ENCODE measurements at places on chromosomes 12 and 14. TPM values are rescaled to one million over a fixed set of nuclear protein-coding genes. Genes with fewer than 3 reads are reported as not detected.
A peak's percentile ranks its signal among the peaks of the same experiment; 100 is the strongest.

DNA sequence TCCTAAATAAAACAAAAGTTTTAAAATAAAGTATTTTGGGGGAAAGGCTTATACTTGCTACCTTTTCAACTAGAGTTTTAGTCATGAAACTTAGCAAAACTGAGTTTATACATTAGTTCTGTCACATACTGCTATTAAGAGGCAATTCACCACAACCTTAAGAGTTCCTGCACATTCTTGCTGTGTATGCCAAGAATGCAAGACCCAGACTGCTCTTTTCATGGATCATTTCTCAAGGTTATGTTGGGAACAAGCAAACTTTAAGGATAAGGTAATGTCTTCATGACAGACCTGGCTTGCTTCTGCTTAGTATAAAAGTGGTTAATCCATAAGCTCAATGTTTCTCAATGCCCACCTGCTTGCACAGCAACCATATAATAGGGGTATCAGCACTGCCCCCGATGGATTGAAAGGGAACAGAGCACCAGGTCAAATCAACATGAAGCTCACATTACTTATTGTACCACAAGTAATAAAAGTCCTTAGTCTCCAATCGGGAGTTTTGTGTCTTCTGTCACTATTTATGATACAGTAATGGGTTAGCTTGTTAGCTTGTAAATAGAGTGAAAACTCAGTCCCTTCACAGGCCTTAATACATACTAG, 67.6 kb downstream of the KIF21A start:
- no peak overlapping the region for H3K4me3 ChIP-seq
- H3K27me3 ChIP-seq: no peaks in the 10 kb centered on the region
- H3K4me1 ChIP-seq: peaks cover 8% of the 10 kb centered on the region
- DNase-seq: no peak

DNA sequence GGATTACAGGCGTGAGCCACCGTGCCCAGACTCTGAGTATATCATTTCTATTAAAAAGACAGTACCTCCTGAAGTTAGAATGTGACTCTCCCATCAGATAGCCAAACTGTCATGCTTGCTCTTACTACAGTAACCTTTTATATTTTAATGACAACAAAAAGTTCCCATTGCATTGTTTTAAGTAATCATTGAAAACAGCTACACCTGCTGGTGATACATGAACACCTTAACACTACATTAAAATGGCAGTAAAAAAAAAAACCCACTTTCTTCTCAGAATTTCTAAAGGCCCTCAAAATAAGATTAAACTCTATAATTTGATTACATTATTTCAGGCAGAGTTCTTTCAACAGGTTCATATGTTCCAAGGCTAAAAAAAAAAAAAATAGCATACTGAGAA, 76.7 kb downstream of the SH2B3 start:
- no peak overlapping the region for H3K4me3 ChIP-seq
- DNase-seq: no peak
- H3K27me3 ChIP-seq: no peaks in the 10 kb centered on the region
- H3K4me1 ChIP-seq: no peaks in the 10 kb centered on the region
- no peak overlapping the region for H3K27ac ChIP-seq

GRCh38 chr14:90641168-90641567, 175.1 kb downstream of the TTC7B start:
- no peaks in the 10 kb centered on the region for H3K4me1 ChIP-seq
- DNase-seq: no peak
- H3K27me3 ChIP-seq: no peaks in the 10 kb centered on the region
- no peak overlapping the region for H3K27ac ChIP-seq

GRCh38 chr12:127223011-127223410, 1044.0 kb upstream of the TMEM132C start:
- H3K27ac ChIP-seq: no peak overlapping the region
- no peak for DNase-seq
- no peaks in the 10 kb centered on the region for H3K36me3 ChIP-seq
- no peaks in the 10 kb centered on the region for H3K4me1 ChIP-seq
- H3K4me3 ChIP-seq: no peak overlapping the region
- no peaks in the 10 kb centered on the region for H3K27me3 ChIP-seq

GRCh38 chr14:83709116-83709515, 1820.8 kb upstream of the FLRT2 start:
- H3K27me3 ChIP-seq: no peaks in the 10 kb centered on the region
- no peaks in the 10 kb centered on the region for H3K4me1 ChIP-seq
- no peak overlapping the region for H3K4me3 ChIP-seq
- H3K27ac ChIP-seq: no peak overlapping the region
- no peak for DNase-seq

DNA sequence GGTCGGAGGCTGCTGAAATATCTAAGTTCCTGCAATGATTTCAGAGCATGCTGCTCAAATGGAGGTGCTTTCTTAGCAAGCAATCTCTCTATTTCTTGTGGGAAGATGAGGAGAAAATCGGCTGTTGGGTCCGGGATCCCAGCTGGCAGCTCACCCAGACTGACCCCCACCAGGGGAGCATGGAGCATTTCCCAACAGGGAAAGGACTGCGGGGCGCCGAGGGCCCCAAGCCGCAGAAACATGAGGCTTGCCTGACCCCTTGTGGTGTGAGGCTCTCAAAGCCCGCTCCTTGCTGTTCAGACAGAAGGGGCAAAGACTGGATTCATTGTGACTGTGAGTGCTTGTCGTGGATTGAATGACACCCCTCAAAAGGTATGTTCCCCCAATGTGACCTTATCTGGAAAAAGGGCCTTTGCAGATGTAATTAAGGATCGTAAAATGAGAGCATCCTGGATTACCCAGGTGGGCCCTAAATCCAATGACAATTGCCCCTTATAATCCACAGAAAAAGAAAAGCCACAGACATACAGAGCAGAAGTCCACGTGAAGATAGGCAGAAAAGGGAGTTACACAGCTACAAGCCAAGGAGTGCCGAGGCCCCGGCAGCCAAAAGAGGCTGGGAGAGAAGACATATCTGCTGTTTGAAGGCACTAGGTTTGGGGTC, 116.3 kb upstream of the VASH1 start:
- H3K36me3 ChIP-seq: no peaks in the 10 kb centered on the region
- no peaks in the 10 kb centered on the region for H3K27me3 ChIP-seq
- DNase-seq: no peak
- no peak overlapping the region for H3K27ac ChIP-seq
- no peaks in the 10 kb centered on the region for H3K4me1 ChIP-seq
- H3K4me3 ChIP-seq: no peak overlapping the region

DNA sequence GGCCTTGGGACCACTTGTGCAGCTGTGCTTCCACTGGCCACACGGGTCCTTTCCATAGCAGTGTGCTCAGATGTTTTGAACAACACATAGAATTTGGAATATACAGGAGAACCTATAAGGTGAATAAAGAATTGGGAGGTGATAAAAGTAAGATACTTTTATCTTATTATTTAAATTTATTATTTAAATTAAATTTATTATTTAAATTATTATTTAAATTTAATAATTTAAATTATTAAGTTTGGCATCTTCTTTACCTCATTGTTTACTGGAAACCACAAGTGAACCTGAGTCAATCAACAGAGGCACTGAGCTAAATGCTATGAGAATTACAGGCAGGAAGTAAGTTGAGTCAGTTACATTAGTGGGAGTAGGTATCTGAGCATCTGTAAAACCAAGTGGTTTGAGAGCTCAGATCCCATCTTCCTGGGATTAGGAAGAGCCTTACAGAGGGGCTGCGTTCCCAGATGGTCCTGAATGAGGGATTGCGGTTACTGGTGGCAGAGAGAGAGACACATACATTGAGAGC, 103.1 kb downstream of the ESR2 start:
- no peak overlapping the region for H3K27ac ChIP-seq
- no peak for DNase-seq
- peaks cover 15% of the 10 kb centered on the region for H3K4me1 ChIP-seq
- H3K36me3 ChIP-seq: peaks cover 29% of the 10 kb centered on the region
- H3K27me3 ChIP-seq: no peaks in the 10 kb centered on the region

- H3K36me3 ChIP-seq: no peaks in the 10 kb centered on the region
- H3K4me1 ChIP-seq: peaks cover 14% of the 10 kb centered on the region
- no peak for DNase-seq
- peak overlapping the region; percentile 29 for H3K4me3 ChIP-seq
- no peaks in the 10 kb centered on the region for H3K27me3 ChIP-seq
Observed at GRCh38 chr14:76867516-76868453, 41.6 kb downstream of the LRRC74A start.

DNA sequence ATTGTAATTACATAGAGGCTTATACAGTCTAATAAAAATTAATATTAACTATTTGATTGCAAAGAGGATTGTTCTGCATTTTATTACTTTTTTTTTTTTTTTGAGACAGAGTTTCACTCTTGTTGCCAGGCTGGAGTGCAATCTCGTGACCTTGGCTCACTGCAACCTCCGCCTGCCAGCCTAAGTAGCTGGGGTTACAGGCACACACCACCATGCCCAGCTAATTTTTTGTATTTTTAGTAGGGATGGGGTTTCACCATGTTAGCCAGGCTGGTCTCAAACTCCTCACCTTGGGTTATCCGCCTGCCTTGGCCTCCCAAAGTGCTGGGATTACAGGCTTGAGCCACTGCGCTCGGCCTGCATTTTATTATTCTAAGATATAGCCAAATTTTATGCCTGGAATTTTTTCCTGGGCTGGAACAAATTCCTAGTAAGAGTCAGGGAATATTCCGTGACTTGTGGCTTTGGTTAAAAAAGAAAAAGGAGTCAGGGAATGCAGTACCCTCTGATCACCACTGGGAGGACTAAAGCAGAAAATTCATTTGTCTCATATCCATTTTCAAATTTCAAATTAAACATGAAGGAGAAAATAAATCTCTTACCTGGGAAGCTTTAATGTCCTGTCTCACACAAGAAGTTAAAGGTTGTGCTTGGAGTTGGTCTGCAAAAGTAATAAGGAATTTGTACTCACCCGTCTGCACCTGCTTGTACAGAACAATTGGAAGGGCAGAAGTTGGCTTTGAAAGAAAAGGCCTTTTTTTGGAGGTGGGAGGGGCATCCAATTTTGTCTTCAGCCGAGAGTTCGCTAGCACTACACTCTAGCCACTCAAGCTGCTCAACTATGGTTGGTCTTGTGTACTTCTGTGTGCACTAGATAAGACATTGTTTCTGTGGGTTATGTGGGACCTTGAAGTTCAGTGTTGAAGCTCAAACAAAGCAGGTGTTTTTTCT, 8.7 kb downstream of the MARK3 start:
- H3K4me1 ChIP-seq: peaks cover 57% of the 10 kb centered on the region
- no peak overlapping the region for H3K4me3 ChIP-seq
- H3K27ac ChIP-seq: no peak overlapping the region
- no peaks in the 10 kb centered on the region for H3K36me3 ChIP-seq
- H3K27me3 ChIP-seq: no peaks in the 10 kb centered on the region
- no peak for DNase-seq

GRCh38 chr14:54299410-54300363, 97.1 kb upstream of the CDKN3 start:
- no peak overlapping the region for H3K27ac ChIP-seq
- no peaks in the 10 kb centered on the region for H3K36me3 ChIP-seq

DNA sequence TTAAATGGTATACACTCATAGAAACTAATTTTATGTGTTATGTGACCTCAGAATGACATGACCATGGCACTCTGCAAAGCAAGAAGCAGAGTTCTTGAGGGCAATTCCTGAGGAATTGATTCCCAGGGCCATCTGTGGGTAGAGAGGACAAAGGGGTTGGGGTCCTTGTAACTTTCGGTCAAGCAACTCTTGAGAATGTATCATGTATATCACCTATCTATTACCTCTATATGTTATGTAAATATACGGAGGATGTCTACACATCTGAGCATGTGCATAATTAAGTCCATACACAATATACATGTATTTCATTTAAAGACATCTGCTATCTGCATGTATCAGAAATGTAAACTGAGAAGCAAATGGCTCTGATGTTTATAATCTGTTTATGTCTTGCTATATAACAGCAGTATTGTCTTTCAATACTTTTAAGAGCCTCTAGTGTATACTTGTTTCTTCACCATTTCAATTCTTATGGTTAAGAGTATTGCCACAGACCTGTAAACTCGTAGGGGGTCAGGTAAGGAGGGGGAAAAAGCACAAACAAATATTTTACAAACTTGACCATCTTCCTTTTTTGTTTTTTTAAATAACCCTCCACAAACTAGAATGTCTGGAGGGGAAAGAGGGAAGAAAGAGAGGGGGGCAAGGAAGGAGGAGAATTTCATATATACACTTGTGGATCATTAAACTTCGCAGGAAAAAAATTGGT, 4.5 kb downstream of the FOXA1 start:
- peaks cover 14% of the 10 kb centered on the region for H3K27me3 ChIP-seq
- H3K4me3 ChIP-seq: no peak overlapping the region
- H3K27ac ChIP-seq: no peak overlapping the region
- no peak for DNase-seq

- H3K27ac ChIP-seq: no peak overlapping the region
- no peaks in the 10 kb centered on the region for H3K4me1 ChIP-seq
- no peak for DNase-seq
- H3K4me3 ChIP-seq: no peak overlapping the region
- H3K36me3 ChIP-seq: no peaks in the 10 kb centered on the region
- no peaks in the 10 kb centered on the region for H3K27me3 ChIP-seq
Observed at GRCh38 chr12:131045705-131046460, 92.2 kb downstream of the ADGRD1 start.

DNA sequence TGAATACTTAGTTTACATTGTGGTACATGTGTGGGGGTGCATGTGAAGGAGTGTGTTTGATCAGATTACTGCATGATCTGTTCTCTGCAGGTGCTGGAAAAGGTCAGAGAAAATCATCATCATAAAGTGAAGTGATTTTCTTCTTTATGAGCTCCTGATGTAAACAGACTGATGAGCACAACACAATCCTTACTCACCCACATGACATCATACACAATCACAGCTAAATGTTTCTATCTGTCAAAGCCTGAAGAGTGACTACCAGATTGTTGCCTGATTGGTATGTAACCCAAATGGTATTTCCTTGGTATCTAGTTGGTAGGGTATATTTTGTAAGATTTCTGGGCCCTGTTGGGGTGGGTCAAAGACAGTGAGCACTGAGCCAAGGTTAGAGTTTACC, 270.8 kb downstream of the FOXG1 start:
- H3K27ac ChIP-seq: no peak overlapping the region
- no peaks in the 10 kb centered on the region for H3K4me1 ChIP-seq
- no peak for DNase-seq
- H3K36me3 ChIP-seq: no peaks in the 10 kb centered on the region

DNA sequence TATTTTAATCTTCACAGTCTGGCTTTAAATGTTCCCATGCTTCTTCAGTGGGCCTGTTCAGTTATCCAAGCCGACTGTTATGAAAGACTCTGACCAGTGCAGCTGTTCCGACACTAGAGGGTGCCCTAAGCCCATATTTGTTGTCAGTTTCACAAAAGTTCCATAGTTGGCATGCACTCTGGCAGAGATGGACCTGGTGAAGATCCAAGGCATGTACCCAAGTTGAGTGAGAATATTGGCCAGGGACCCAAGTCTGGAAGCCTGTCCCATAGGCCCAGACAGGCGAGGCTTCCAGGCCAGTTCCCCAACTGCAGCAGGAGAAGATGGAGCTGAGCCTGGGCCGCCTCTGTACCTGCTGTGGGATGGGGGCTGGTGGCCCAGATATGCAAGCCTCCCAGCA, 27.4 kb upstream of the GUCY2C start:
- no peak overlapping the region for H3K27ac ChIP-seq
- peak; percentile 26 for DNase-seq
- no peaks in the 10 kb centered on the region for H3K4me1 ChIP-seq
- H3K36me3 ChIP-seq: no peaks in the 10 kb centered on the region
- no peaks in the 10 kb centered on the region for H3K27me3 ChIP-seq

- no peak within 1 kb of the TSS for H3K4me3 ChIP-seq
- H3K27me3 ChIP-seq: no peaks in the 10 kb centered on the region
- no peaks in the 10 kb centered on the region for H3K36me3 ChIP-seq
- H3K4me1 ChIP-seq: no peaks in the 10 kb centered on the region
Observed at GRCh38 chr14:37172024-37172869, at the start of gene SLC25A21. Gene SLC25A21 (minus strand): TSS chr14:37172606.

The HSP90AA1 gene
- total RNA-seq: 1,586 TPM

The NGDN gene
- 82.7 TPM for total RNA-seq

The EIF2S3B gene
- 1.7 TPM for total RNA-seq

The POC1B gene
- 21.8 TPM for total RNA-seq

The EPS8 gene
- 0.92 TPM for total RNA-seq

The ABCD2 gene
- 4.5 TPM for total RNA-seq

The HNF1A gene
- total RNA-seq: not detected

The AMIGO2 gene
- 16.2 TPM for total RNA-seq
